SJCRH30 (cell line): ENCODE measurements at places on chromosomes 13 and 19.

DNA sequence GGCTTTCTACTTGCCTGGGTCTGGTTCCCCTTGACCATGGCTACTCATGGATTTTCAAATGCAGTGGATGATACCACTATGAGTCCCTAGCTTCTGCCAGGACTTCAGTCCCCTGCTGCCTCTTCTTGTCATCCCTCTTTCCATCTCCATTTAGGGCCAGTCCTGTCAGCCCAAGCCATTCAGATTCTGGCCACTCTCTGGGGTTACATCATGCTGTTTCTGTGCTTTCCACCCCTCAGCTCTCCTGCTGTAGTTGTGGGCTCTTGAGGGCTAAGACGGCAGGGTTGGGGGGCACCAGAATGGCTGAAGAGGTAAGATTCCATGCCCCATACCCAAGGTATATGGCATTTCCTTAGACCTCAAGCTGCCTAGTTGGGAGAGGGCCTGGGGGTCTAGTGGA lies 13.2 kb upstream of the ZNF492 start:
- no peak for DNase-seq

DNA sequence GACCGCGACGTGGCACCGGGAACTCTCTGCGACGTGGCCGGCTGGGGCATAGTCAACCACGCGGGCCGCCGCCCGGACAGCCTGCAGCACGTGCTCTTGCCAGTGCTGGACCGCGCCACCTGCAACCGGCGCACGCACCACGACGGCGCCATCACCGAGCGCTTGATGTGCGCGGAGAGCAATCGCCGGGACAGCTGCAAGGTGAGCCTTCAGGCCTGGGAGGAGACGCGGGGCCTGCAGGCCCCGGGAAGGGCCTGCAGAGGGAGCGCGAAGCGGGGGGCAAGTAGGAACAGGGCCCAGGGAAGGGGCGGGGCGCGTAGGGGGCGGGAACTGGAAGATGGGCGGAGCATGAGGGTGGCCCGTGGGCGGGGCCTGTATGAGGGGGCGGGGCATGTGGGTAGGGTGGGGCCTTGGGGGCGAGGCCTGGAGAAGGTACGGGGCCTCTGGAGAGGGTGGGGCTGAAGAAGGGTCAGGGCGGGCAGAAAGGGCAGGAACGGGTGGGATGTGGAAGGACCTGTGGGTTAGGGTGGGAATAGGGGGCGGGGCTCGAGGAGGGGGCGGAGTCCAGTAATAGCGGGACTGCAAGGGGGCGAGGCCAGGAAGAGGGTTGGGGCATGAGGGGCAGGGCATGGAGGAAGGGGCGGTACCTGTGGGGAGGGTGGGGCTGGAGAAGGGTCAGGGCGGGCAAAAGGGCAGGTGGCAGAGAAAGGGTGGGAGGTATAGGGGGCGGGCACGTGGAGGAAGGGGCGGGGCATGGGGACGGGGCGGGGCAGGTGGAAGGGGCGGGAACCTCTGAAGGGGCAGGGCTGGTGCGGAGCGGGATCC lies 2.5 kb downstream of the CFD start:
- peak; percentile 50 for DNase-seq

- peak; percentile 31 for DNase-seq
These were observed 7.2 kb upstream of the CEACAM8 start for GRCh38 chr19:42601811-42602443.

DNA sequence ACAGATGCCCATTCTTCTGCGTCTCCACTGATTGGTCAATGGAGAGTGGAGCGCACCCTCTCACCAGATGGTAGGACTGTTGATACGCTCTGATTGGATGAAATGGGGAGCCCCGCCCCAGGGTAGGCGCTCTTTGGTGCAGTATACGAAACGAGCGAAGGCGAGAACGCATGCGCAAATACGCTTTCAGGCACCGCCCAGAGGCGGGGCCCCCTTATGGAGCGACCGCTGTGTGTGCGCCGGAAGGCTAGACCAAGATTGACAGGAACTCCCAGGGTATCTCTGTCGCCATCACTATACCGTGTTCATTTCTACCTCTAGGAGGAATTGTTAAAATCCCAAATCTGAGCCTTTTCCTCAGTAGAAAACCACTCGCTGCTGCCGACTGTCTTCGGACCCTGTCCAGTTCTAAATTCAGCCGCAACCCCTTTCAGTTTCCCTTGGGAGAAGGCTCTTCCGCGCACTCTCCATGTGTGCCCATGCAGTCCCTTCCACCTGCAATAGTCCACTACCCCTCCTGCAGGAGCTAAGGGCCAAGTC lies 720 bp upstream of the HNRNPL start:
- DNase-seq = no peak

DNA sequence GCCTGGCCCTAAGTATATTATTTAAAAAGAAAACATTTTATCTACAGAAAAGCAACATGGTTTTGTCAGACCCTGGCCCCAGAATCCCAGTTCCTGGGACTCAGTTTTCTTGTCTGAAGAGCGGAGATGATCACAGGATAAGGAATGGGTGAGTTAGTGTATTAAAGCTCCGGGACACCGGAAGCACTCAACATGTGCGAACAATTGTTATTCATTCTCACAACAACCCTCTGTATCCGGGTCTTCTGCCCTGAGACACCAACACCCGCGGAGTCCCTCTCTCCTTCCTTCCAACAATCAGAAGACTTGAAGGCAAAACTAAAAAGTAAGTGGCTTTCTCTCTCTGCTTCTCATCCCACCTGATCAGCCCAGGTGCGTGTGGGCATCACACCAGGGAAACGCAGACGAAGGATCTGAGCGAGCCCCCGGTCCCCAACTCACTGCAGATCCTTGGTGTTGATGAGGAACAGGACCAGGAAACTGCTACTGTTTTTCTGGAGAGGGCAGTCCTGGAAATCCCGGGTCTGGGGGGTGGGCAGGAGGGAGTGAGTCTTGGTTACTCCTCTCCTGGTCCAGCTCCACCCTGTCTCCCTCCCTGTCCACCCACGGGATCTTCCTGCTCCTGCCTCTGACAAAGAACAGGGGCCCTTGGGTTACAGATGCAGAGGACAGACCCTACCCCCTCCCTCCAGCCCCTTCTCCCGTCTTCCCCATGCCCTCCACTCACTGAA lies 2.0 kb downstream of the GPR108 start:
- no peak for DNase-seq

GRCh38 chr13:76223565-76223964 lies 587.4 kb downstream of the LMO7 start:
- no peak for DNase-seq

- peak; percentile 36 for DNase-seq
These were observed 71.6 kb downstream of the SHISA2 start for GRCh38 chr13:25980255-25980654.

GRCh38 chr19:38360839-38361631 lies 13.3 kb upstream of the PSMD8 start:
- no peak for DNase-seq
